Activated T-cell treated with anti-CD3 and anti-CD28 coated beads for 4 hours (primary cell): ENCODE measurements at places on chromosomes 7 and 10.

GRCh38 chr7:32670110-32671025 lies 175.1 kb downstream of the AVL9 start:
- DNase-seq, result no peak

GRCh38 chr10:118594392-118595063 lies 920 bp downstream of the PRLHR start:
- DNase-seq, result no peak

GRCh38 chr7:71325151-71325550 lies 193.2 kb downstream of the GALNT17 start:
- DNase-seq, result no peak

GRCh38 chr7:96303105-96303685 lies 18.7 kb downstream of the SLC25A13 start:
- DNase-seq, result no peak

- no peak for DNase-seq
Measured at GRCh38 chr7:26284995-26285632, 6.5 kb upstream of the SNX10 start.

DNA sequence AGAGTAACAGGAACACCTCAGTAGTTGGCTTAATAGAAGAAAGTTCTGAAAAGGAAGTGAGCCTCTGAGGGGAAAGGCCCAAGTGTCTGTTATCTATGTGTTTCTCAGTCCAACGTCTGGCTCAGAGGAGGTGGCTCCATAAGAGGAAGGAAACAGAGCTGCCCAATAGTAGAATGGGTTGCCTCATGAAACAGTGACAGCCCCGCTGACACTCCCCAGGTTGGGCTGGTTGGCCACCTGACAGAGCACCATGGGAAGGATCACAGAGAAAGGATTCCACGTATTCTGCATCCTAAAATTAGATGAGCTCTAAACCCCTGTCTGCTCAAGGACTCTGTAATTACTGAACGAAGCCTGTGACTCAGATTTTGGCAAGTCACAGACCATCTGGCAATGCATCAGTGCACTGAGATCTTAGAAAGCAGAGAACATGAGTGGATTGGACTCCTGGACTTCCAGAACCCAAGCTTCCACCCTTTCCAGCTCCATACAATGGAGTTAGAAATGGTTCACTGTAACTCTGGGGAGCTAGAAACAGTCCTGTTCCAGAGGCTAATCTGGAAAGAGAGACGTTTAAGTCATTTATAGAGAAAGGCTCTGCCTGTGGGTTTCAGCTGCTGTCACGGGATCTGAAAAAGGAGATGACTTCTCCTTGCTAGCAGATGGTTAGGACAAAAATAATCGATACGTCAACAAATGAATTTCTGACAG lies 2.9 kb downstream of the PKD2L1 start:
- DNase-seq, result no peak

DNA sequence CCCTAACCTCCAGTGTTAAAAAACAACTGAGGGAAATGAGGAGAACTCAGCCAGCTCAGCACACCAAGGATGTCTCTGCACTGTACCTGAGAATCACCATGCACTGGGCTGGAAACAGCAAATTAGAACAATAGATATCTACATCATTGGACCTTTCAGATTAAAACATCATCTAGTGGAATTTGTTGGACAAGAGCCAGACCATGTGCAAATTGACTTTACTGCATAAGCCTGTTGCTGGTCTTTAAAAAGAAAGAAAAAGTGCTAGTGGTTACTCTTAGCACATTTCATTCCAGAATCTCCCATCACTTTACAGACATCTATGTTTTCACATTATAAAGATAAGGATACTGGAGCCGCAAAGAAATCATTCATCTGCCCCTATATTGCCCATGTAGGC lies 75.4 kb downstream of the FGFR2 start:
- DNase-seq, result no peak

DNA sequence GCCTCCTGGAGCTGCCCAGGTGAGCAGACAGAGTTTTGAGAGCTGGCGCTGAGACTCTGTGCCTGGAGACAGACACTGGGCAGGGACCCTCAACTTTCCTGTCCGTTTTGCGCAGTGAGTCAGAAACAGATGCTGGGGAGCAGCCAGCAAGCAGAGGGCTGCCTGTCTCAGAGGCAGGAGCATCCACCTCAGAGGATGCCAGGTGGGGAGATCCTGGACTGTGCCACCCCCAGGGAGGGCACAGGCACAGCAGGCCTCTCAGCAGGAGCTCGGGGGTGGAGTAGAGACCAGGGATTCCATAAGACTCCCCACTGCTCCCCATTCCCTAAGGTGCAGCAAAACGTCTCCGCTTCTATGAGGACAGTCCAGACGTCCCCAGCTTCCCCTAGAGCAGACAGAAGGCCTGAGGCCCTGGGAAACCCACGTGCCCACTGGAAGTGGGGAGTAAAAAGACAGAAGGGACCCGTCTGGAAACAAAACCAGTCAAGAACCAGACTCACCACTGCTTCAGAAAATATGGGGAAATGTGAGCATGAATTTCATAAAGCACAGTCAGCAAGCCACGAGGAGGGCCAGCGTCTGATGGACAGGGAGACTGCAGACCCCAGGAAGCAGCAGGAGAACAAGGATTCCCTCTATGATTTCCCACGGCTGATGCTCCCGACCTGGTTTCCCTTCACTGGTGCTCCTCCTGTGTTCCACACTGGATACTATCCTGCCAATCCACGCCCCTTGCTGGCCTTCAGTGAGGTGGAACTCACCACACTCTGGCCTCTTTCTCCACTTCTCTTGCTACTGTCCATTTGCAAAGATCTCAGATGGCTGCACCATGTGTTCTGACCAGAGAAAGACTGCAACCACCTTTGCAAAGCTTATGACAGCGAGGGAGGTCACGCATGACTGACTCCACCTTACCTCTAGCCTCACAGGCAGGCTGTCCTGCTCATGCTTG lies 151.3 kb upstream of the FAM20C start:
- no peak for DNase-seq

GRCh38 chr7:17010637-17011300 lies 129.0 kb upstream of the AGR3 start:
- no peak for DNase-seq

DNA sequence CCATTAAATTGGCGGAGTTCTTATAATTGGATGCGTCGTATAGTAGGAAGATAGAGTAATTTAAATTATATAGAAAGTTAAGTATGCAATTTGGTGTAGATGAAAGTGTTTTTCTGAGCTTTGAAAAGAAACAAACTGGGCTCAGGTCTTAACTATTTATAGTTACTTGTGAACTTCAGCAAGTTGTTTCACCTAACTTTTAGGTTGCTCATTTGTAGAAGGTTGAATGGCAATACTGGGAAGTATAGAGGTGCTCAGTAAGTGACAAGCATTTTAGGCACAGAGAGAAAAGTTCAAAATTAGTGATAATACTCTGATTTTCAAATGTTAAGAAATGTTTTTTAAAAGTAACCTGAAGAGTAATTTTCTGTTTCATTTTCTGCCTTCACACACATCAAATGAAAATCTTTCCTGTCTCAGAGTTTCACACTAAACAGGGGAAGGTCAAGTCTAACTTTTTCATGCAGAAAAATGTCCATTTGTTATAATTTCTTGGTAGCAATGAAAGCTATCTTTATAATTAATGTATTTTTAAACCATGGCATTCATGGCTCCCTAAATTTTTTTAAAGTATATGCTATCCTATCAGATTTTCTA lies 146.5 kb downstream of the PHF14 start:
- no peak for DNase-seq

- DNase-seq, result no peak
Measured at GRCh38 chr7:39240864-39241263, 263.2 kb downstream of the POU6F2 start.

DNA sequence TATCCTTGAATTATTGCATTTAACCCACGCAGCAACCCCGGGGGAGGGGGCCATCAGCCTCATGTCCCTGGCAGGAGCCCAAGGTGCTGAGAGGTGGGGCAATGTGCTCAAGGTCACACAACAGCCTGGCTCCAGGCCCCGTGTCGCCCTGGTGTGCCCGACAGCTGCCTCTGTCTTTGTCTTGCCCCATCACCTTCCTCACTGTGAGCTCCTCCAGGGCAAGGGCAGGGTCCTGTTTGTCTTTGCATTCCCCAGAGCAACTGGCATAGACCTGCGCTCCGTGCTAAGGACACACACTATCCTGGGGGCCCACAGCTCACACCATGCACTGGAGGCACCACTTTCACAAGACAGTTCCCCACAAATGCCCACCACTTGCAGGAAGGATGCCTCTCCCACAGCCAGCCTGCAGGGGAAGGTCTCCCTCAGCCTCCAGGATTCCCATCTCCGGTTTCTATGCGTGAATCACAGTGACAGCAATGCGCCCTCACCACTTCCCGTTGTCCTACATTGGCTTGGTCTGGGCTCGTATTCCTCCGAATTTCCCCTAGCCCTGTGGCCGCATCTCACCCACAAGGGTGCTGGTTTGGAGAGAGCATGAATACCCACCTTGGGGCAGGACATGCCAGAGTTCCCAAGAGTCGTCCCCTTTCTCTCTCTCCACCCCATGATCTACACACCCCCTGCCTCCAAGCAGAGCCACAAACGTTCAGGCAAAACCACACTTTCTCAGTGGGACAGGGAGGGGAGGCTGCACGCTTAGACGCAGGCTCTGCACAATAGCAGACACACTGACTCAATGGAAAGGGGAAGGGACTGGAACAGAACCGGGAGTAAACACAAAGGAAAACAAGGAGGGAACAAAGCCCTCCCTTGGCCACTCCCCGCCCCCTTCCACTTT lies 10.3 kb downstream of the ITPRIP start:
- DNase-seq, result no peak
